ENCODE measurements at places on chromosomes 4 and X.

GRCh38 chr4:170827562-170828274, 738.0 kb upstream of the AADAT start:
- DNase-seq, result no peak

DNA sequence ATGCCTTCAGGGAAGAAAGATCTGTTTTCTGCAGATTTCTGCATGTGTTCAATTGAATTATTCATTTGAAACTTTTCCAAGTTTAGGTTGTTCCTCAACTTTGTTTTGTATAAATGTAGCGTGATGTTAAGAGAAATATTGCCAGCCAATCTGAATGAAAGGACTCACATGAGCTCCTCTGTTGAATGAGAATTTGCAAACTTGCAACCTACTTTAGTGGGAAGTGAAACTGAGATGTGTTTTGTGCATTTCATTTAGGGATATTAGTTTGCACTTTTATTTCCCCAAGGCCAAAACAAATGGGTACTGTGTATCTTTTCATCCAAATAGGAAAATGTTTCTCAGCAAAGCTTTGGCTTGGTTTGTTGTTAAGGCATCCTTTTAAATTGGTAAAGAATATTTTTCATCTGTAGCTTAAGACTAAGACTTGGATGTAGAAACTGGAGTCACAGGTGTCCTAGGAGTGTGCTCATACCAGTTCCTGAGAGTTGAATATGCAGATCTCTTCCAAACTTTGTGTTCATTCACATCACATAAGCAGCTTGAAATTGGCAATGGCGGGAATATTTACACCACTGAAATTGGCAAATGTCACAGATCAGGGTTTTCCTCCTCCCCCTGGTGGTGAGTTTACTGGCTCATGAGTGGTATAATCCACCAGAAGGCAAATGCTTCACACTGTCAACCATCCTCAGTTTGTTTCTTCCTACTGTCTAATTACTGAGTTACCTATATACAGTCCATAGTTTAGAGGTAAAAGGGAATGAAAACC, 193.6 kb upstream of the BANK1 start:
- no peak for DNase-seq

- no peak for DNase-seq
Observed at GRCh38 chrX:134520860-134521390, 61.0 kb downstream of the HPRT1 start.

DNA sequence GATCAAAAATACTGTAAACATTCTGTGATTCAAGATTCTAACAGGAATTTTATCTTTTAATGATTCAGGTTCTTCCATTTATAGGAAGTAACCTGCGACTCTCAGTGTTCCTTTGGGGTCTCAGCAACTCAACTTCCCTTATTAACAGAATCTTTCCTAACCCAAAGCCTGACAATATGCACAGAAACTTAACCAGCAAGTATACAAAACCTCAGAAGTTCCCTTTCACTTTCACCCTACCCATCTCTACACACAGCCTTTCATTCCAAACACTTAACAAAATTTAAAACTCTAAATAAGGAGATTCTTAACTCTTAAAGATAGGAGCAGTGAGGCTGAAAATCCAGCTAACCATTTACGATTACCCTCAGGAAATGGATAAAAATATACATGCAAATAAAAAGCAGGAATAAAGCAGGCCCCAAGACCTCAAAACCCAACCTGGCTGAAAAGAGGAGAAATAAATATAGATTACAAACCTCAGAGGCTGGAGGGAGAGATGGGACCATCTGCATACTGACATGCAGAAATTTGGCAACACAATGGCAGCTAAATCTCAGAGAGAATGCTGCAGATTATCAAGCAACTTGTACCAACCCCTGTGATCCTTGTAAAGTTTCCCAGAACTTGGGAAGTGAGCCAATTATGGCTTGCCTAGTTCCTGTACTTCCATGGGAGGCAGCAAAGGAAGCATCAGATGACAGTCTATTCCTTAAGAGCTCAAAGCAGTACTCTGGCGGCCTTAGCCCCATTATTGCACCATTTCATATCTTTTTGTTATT, 101.0 kb downstream of the ATP11C start:
- no peak for DNase-seq

- no peak for DNase-seq
Observed at GRCh38 chr4:92599044-92599443, 295.3 kb downstream of the GRID2 start.

DNA sequence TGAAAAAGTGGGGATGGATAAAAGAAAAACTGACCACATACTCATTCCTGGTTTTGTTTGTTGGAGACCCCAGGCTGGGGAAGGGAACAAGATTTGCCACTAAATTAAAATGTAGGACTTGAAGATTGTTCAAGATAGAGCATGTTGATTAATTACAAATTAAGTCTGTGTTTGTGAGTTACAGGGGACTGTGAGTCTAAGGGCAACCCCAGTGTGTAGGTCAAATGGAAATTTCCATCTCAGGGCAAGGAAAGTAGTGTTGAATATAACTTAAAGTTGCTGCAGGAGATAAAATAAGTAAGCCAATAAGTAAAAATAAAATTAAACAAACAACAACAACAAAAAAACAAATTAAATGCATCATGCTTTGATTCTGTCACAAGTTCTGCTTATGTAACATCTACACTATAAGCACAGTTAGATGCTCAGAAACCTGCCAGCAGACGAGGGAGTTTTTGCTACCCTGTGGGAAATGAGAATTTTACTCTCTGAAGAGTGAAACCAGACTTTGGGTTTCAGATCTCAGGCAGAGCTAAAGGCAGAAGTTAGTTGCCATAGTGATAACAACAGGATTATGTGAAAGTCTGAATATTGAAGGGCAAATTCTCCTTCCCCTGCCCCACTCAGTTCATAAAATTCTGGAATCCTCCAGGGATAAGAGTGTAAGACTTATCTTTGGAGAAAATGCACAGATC, 352.3 kb downstream of the GRXCR1 start:
- no peak for DNase-seq

DNA sequence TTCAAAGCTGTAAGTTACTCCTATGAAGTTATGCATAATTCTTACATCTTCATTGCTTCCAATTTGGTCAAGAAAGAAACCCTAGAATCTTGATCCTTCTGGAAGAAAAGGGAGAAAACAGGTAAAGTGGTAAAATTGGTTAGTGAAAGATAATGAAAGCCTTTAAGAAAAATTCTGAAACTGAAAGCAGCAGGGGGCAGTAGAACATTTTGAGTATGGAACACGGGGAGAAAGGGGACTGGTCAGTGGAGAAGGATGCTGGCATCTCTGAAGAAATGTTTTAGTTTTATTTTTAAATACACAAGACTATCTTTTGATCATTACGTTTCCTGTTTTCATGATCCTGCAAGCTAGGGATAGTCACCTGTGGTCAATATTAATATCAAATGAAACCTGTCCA, 54.3 kb downstream of the SLIT2 start:
- no peak for DNase-seq

GRCh38 chrX:71225009-71225408, 2.0 kb downstream of the GJB1 start:
- no peak for DNase-seq

GRCh38 chr4:45350438-45350837, 624.1 kb upstream of the GNPDA2 start:
- no peak for DNase-seq

GRCh38 chrX:23364416-23364815, 29.8 kb downstream of the PTCHD1 start:
- no peak for DNase-seq

DNA sequence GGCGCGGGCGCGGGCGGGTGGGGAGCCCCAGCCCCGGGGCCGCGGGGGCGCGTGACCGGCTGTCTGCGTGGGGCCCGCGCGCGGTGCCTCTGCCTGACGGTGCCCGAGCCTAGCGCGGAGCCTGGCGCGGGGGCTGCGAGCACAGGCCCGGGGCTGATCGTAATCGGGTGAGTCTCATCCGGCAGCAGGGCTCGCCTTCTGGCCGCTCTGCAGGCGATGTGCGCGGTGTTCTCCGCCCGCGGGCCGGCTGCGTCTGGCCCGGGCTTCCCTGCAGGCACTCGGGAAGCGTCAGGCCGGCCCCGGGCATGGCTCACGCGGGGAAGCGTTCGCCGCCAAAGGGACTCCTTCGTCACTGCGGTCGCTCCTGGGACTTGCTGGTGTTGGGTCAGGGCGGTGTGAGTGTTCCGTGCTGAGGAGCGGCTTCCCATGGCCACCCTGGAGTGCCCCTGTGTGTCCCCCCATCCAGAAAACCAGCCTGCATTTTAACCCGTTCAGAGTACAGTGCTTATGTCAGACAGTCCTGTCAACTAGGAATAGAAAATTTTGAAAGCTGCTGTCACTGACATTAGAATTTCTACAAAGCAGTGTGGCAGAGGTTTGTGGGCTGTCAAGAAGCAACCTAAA, 40.6 kb downstream of the FAM149A start:
- DNase-seq, result no peak

GRCh38 chr4:128880662-128881061, 71.2 kb downstream of the JADE1 start:
- no peak for DNase-seq

GRCh38 chrX:20383477-20383876, 116.8 kb upstream of the RPS6KA3 start:
- no peak for DNase-seq

DNA sequence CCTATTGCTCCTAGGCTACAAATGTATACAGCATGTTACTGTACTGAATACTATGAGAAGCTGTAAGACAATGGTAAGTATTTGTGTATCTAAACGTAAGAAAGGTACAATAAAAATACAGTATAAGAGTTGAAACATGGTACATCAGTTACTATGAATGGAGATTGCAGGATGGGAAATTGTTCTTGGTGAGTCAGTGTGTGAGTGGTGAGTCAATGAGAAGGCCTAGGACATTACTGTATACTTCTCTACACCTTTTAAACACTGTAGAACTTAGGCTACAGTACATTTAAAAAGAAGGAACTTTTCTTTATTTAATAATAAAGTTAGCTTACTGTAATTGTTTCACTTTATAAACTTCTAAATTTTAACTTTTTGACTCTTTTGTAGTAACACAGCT, 2603.2 kb downstream of the PCDH7 start:
- DNase-seq, result no peak

- no peak for DNase-seq
Observed at GRCh38 chrX:104641176-104641575, 75.2 kb downstream of the IL1RAPL2 start.

DNA sequence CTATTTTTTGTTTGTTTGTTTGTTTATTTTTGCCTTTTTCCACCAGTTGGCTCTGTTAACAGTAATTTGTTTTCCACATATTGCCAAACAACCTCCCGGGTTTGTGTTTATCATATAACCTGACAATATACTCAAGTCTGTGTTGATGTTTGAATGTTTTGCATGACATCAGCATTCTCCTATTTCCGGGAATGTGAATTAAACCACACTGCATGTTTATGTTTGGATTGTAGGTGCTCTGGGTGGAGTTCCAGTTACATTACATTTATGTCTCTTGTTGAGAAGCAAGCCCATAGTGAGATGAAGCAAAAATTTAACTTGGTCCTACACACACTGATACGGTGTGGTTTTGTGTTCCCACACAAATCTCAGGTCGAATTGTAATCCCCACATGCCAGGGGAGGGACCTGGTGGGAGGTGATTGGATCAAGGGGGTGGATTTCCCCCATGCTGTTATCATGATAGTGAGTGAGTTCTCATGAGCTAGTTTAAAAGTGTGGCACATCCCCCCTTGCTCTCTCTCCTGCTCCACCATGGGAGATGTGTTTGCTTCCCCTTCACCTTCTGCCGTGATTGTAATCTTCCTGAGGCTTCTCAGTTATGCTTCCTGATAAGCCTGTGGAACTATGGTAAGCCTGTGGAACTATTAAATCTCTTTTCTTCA, 54.4 kb upstream of the CLNK start:
- no peak for DNase-seq

DNA sequence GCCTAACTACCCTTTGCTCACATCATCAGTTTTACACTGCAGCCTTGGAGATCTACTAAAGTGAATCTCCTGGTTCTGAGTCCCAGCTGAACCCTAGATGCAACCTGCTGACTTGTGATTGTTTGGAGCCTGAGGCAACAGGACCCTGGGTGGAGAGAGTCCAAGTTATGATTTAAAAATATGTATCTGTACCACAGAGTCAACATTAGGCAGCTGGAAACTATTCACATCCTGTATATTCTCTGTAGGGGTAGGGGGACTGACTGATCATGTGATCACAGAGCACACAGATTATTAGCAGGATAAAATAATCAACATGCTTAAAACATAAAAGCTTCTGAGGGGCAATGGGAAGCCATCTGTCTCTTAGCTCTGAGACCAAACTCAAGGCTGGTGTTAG, 52.1 kb downstream of the CT47B1 start:
- DNase-seq, result no peak

GRCh38 chr4:121877041-121877773, 6.9 kb upstream of the BBS7 start:
- no peak for DNase-seq

DNA sequence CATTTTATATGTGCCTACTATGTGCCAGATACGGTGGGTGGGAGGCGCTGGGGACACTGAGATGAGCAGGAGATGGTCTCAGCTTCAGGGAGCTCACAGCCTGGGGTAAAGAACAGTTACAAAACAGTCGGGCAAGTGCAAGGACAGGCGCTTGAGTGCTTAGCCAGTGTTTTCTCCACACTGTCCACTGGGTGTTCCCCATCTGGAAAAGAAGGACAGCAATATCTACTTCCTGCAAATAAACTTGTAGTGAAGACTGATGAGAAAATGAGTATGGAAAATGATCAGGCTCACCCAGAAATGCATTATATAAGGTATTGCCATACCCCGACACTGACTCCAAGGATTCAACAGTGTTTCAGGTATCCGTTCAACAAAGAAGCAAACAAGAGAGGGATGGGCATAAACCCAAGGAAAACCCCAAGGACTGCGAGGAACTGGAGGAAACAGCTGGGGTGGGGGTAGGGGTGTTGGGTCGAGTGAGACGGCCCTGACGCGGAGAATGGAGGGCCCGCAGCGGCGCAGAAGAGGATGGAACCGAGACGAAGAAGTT, 835 bp downstream of the TMEM185A start:
- no peak for DNase-seq

DNA sequence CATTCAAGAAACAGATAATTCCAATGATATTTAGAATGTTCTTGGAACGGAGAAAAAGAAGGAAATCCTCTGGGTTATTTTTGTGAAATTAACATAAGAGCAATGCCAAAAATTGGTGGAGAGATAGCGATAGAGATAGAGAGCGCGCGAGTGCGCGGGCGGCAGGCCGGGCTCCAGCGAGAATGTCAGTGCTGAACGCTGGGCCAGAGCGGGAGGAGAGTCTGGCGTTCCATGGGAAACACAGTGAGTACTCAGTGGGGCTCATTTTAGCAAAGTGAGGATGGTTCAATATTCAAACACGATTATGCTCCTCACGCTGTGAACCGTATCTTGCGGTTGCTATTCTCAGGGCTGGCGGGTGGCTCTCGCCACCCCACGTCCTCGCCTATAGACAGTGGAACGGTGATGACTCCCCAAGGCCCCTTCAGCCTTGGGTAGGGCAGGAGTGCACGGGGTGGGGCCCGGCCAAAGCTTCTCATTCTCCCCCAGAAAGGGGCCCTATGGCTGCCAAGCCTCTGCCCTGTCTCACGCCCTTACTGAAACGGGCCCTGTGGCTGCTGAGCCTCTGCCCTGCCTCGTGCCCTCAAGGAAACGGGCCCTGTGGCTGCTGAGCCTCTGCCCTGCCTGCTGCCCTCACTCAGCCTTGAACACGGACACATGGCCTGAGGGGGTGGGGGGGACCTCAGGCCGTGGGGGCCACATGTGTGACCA, 16.9 kb downstream of the CPLX1 start:
- DNase-seq, result no peak

- DNase-seq, result no peak
Observed at GRCh38 chr4:13905543-13905942, 278.0 kb upstream of the BOD1L1 start.
